ENCODE measurements at places on chromosomes 1 and 21.

GRCh38 chr1:243230914-243231313 lies 24.2 kb downstream of the CEP170 start:
- DNase-seq, result peak; percentile 32

DNA sequence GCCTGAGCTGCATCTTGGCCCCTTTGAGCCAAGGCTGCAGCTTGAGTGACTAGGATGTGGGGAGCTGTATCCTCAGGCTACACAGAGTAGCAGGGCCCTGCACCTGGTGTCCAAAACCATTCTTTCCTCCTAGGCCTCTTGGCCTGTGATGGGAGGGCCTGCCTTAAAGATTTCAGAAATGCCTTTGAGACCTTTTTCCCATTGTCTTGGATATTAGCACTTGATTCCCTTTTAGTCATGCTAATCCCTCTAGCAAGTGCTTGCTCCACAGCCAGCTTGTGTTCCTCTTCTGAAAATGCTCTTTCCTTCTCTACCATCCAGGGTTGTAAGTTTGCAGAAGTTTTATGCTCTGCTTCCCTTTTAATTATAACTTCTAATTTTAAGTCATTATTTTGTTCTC lies 21.7 kb upstream of the KIRREL1 start:
- DNase-seq, result no peak

- no peak for DNase-seq
Observed at GRCh38 chr1:62362926-62363325, 43.7 kb upstream of the KANK4 start.

- DNase-seq, result peak; percentile 48
Observed at GRCh38 chr1:72623299-72623708, 341.0 kb upstream of the NEGR1 start.

DNA sequence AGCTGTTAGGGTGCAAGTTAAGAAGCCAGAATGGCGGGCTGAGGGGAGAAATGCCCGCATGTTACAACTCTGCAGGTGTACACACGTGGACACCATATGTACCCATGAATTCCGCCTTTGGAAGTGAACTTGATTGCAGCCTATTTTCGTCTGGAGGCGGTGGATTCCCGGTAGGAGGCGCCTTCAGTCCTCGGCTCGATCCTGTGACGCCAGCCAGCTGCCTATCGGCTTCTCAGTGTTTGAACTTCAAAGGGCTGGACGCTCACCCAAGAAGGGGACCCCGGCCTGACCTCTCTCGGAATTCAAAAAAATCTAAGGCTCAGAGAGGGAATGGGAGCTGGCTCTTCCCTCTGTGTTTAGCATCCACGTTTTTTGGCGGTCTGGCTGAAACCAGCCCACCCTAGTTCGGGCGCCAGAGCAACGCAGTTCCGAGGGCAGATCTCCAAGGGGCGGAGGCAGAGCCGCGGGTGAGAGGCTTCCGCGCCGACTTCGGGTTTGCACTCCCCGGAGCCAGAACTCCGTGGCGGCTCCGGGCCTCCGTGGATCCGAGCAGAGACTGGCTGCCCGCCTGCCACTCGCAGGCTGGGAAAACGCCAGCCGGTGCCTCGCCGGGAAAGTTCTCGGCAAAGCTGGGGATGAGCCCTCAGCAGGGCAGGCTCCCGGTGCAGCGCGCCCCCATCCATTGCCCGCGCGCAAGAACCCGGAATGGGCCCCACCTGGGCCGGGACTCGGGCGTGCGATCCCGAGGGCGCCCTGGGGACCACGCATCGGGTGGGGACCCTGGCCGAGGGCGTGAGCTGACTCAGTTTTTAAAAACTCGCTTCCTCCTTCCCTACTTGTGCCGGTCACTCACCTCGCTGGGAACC lies 996 bp upstream of the TMEM51 start:
- DNase-seq, result peak; percentile 85

DNA sequence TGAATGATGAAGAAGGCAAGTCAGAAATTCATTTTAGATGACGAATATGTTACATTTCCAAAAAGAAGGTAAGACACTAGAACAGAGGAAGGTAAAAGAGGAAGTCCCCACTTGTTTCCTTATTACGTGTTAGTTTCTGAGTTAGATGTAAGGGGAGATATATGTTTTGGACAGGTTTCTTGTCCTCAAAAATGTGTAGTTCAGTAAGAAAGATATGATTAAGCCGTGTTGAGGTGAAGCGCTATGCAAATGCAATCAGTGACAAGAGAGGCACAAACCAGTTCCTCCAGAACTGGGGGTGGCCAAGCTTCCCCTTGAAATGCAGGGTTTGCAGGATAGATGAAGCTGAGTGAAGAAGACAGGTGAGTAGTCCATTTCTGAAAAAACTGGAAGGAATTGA lies 293.3 kb upstream of the RUNX1 start:
- peak; percentile 16 for DNase-seq

- no peak for DNase-seq
Observed at GRCh38 chr1:116350097-116350645, 22.9 kb upstream of the ATP1A1 start.
